CD4-positive, alpha-beta T cell treated with Interleukin-15 for 4 hours (primary cell): ENCODE measurements at places on chromosomes 6 and 20.
A peak's percentile ranks its signal among the peaks of the same experiment; 100 is the strongest.

GRCh38 chr6:41439524-41440418 lies 104.4 kb downstream of the NCR2 start:
- peak; percentile 21 for DNase-seq

- no peak for DNase-seq
Measured at GRCh38 chr6:16909658-16910360, 148.5 kb upstream of the ATXN1 start.

DNA sequence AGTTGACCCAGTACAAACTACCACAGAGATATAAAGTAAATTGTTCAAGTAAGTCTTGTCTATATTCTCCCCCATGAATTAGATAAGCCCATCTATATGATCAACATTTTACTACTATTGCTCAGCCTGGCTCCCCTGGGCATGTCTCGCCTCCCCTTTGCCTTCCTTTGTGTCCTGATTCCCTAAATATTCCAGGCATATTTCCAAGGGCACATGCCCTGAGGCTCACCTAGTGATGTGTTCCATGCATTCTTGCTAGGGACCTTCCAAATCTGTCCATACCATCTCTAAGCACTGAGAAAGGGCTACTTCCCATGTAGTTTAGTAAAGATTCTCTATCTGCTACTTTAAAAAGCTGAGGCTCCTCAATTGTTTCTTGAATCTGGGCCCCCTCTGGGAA lies 309.5 kb upstream of the PRND start:
- DNase-seq = no peak

DNA sequence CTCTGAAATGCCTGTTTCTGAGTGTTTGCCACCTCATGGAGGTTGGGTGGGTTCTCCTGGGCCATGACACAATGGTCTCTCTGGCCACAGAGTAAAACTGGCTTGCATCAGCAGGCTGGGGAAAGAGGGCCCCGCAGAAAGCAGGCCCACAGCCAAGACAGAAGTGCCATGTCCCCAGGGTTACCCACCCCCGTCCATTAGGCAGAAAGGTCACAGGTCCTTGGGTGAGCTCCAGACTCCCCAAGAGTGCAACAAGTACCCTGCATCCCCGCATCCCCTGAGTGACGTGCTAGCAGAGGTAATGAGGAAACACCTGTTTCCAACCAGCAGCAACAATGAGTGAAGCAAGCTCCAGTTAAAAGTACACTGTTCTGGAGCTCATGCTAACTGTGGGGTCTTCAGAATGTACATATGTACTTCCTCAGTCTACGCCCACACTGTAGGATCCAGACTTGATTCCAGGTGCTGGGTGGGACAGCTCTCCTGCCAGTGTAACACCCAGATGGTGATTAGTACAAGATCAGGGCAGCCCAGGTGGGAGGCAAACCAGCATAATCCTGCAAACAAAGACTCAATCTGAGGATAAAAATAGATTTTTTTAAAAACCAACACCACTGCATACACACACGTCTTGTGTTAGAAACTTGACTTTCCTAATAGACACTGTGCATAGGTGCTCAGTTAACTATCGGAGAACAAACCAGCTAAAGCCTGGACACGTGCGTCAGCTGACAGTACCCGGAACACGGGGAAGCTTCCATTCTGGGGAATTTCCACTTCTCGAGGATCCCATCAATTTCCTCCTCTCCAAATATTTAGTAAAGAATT lies 31.5 kb downstream of the RRBP1 start:
- DNase-seq = no peak

- DNase-seq = no peak
Measured at GRCh38 chr20:35621560-35621946, 5.9 kb downstream of the SPAG4 start.

- DNase-seq = no peak
Measured at GRCh38 chr6:9504191-9504590, 910.7 kb downstream of the TFAP2A start.

- DNase-seq = no peak
Measured at GRCh38 chr20:34350095-34350494, 13.0 kb upstream of the ITCH start.

DNA sequence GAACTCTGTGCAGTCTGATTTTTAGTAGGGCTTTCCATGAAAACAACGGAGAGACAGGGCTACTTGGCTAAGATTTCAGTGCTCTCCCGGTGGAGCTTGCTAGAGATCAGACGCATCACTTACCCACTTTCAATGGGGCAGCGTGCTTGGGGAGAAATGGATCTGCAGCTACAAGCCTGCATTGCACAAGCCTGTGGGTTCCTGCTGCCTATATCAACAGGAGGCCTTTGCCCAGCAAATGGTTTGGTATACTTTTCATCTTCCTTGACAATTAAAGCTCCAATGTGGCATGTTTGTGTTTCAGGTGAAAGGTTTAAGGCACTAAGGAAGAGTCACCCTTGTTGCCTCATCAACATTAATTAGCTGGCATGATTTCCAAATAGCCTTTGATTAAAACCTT lies 136.0 kb upstream of the FOXQ1 start:
- no peak for DNase-seq

- peak; percentile 4 for DNase-seq
Measured at GRCh38 chr6:87029711-87030314, 65.1 kb downstream of the CGA start.
